Stimulated activated CD8-positive, alpha-beta memory T cell treated with anti-CD3 and anti-CD28 coated beads, Interleukin-4, amount 100 ng/mL, for 1 hour (primary cell): ENCODE measurements at places on chromosomes 2 and 18.

- no peak for DNase-seq
Observed at GRCh38 chr18:31243740-31244512, 74.0 kb upstream of the DSG1 start.

- DNase-seq = no peak
Observed at GRCh38 chr2:47253447-47253846, 98.3 kb upstream of the STPG4 start.

GRCh38 chr2:168152902-168153530 lies 94.4 kb downstream of the STK39 start:
- no peak for DNase-seq

GRCh38 chr2:63051795-63052333 lies 1.2 kb downstream of the OTX1 start:
- DNase-seq = no peak

GRCh38 chr2:32768387-32769174 lies 140.7 kb downstream of the TTC27 start:
- DNase-seq = no peak

- no peak for DNase-seq
Observed at GRCh38 chr2:18413676-18414396, 146.6 kb downstream of the RDH14 start.

DNA sequence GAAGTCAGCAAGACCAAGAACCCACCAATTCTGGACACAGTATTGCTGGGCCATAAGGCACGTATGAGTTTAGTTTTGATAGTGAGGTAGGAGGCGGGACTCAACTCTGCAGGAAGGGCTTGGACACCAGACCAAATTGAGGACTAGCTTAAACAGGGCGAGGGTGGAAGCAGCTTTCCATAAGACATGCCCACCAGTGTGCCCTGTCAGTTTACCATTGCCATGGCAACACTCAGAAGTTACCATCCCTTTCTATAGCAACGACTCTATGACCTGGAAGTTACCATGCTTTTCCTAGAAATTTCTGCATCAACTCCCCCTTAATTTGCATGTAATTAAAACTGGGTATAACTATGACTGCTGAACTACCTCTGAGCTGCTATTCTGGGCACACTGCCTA lies 2.8 kb downstream of the M1AP start:
- no peak for DNase-seq

DNA sequence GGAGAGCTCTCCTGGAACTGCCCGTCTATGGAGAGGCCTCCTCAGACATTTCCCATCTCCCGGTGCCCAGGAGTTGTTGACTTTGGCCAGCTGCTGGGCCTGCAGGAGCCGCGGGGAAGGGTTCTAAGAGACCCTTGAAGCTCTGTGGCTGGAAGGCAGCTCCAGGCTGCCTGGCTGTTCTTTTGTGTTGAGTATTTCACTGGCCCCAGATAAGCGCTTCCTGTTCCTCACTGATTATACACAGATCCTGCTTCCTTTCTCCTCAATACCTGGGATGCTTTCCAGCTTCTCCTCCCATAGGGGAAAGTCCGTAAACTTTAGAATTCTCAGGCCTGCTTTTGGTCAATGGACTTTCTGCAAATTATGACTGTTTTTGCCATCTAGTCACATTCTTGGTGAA lies 57.8 kb downstream of the TGOLN2 start:
- no peak for DNase-seq

- DNase-seq = no peak
Observed at GRCh38 chr18:13339653-13340052, 121.1 kb downstream of the LDLRAD4 start.

DNA sequence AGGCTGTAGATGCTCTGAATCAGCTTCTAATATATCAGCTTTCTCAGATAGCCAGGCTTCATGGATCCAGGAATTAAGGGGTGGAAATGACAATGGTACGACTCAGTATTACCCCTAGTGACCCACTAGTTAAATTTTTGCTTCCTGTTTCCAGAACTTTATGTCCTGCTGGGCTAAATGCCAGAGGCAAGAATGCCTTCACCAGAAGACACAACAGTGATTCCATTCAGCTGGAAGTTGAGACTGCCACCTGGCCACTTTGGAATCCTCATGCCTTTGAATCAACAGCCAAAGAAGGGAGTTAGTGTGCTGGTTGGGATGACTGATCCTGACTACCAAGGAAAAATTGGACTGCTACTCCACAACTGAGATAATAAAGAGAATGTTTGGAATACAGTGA lies 239.1 kb downstream of the ASXL3 start:
- DNase-seq = no peak

GRCh38 chr2:164495491-164496223 lies 125.6 kb downstream of the GRB14 start:
- DNase-seq = no peak

- no peak for DNase-seq
Observed at GRCh38 chr18:51278045-51278649, 80.7 kb upstream of the MEX3C start.

DNA sequence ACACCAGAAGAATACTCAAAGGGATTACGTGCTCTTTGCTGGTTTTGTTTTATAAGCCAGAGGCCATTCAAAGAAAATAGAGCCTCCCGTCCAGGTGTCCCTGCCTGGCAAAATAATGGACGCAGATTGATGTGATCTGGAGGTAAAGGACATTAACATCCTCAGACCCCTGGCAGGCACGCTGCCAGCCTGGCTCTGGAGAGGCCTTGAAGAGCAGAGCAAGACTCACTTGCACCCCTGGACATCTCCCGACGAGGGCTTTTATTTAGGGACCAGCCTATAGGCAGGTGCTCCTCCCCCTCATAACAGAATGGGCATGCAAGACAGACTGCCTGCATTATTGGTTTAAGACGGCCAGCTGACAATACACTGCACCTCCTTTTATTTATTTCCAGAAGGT lies 291.3 kb downstream of the BCL11A start:
- DNase-seq = no peak

GRCh38 chr18:39225373-39225772 lies 1659.8 kb upstream of the CELF4 start:
- DNase-seq = no peak

GRCh38 chr2:42973726-42974125 lies 181.3 kb upstream of the HAAO start:
- DNase-seq = no peak

DNA sequence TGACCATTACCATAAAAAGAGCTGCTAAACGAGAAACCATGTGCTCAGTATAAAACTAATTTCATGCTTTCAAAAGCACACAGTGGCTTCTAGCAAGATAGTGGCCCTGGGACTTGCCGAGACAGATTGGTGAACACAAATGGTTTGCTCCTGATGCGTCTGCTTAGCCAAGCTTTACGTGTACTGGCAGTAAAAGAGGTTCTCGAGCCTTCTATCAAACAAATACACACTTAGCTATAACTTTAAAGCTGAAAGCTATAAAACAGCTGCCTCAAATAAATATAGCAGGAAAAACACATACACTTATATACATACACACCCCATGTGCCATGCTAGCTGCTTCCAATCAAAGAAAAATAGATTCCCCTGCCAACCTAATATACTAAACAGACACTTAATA lies 117.0 kb downstream of the ZNF385B start:
- DNase-seq = no peak
